Uterus (tissue), 4 donors: ENCODE measurements at places on chromosomes 4 and X. TPM values are rescaled to one million over a fixed set of nuclear protein-coding genes. Genes with fewer than 3 reads are reported as not detected.

DNA sequence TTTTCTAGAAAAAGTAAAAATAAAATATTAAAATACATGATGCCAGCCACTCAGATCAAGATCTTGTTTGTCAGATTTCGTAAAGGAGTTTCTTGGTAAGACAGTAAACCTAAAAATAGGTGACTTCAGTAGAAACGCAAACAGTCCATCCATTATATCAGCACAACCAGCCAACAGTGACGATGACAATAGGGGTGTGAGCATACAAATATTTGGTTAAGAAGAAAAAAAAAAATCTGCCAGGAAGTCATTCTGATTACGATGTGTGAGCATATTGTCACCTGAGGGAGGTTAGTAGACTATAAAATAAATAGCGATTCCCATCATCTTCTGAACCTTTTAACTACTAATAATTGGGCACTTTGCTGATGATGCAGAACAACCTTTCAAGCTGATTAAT lies 37.6 kb downstream of the SLC7A11 start:
- no peaks in the 10 kb centered on the region for H3K4me1 ChIP-seq
- DNase-seq: no peak
- no peak overlapping the region for H3K4me3 ChIP-seq

DNA sequence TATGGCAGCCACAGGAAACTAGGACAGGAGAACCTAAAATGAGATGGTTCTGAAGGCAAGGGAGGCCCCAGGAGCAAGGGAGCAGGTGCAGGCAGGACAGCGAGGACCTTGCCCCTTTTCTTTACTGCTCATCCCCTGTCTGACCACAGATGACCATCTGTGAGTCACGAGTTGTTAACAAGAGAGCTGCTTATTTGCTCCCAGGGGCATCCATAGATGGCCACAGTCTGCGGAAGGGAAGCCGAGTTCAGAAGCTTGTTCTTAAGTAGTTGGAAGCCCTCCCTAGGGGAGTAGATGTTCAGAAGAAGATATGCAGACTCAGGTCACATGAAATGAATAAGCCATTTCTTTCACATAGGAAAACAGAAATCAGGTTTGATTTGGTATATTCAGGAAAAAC lies 69.4 kb downstream of the EVC2 start:
- H3K4me3 ChIP-seq: no peak overlapping the region
- no peak overlapping the region for H3K27ac ChIP-seq
- H3K27me3 ChIP-seq: no peaks in the 10 kb centered on the region
- no peaks in the 10 kb centered on the region for H3K36me3 ChIP-seq
- no peaks in the 10 kb centered on the region for H3K4me1 ChIP-seq

XAGE1A gene
- total RNA-seq: not detected

- H3K27me3 ChIP-seq: no peaks in the 10 kb centered on the region
- H3K27ac ChIP-seq: peak overlapping the region; percentile 14
- no peak overlapping the region for H3K4me3 ChIP-seq
- peak; percentile 55 for DNase-seq
Observed at GRCh38 chrX:63657821-63658220, 127.2 kb downstream of the ARHGEF9 start.

DNA sequence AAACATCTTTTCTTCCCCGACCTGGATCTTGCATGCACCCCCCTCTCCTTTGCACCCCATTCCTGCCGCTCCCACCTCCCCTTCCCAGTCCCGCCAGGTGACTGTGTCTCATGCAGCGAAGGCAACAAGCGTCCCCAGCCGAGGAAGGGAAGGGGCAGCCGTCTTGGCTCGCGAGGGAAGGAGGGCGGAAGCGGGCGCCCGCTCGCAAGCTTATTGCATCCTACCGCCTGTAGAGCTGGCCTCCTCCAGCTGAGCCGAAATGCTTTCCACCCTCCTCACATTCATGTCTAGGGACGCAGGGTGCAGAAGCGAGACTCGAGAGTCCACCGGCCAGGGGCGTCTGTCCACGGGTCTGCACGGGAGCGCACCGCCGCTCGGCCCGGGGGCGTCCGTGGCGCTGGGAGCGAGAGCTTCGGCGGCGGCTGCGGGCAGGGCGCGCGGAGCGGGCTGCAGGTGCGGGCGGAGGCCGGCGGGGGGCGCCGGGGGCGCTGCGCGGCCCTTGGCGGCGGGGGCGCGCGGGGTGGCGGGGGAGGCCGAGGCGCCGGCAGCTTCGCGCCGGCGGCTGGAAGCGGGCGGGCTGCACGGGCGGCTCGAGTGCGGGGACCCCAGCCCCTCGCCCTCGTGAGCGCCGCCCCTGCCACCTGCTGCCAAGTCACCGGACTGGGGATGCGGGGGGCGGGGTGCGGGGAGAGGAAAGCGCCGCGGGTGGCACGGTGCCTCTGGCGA lies at the start of gene KCNIP4:
TSS of gene KCNIP4 (minus strand) at position 426 of the 726 bp plus-strand sequence.
- H3K4me3 ChIP-seq: peak within 1 kb of the TSS; percentile 61
- peak; percentile 18 for DNase-seq
- no peaks in the 10 kb centered on the region for H3K36me3 ChIP-seq
- no peaks in the 10 kb centered on the region for H3K27me3 ChIP-seq

PPP1R3F gene
- total RNA-seq: 7.4 TPM

- H3K4me1 ChIP-seq: peaks cover 4% of the 10 kb centered on the region
- no peaks in the 10 kb centered on the region for H3K27me3 ChIP-seq
- no peak for DNase-seq
- no peak overlapping the region for H3K27ac ChIP-seq
- no peaks in the 10 kb centered on the region for H3K36me3 ChIP-seq
Observed at GRCh38 chr4:158912390-158912789, 143.6 kb downstream of the FNIP2 start.

SMAD1 gene
- 29.1 TPM for total RNA-seq

GRCh38 chr4:181478656-181479055 lies 764.5 kb upstream of the TENM3 start:
- no peak overlapping the region for H3K27ac ChIP-seq
- no peak overlapping the region for H3K4me3 ChIP-seq
- H3K27me3 ChIP-seq: no peaks in the 10 kb centered on the region
- DNase-seq: no peak
- H3K36me3 ChIP-seq: no peaks in the 10 kb centered on the region
- H3K4me1 ChIP-seq: no peaks in the 10 kb centered on the region

- H3K36me3 ChIP-seq: no peaks in the 10 kb centered on the region
- H3K27ac ChIP-seq: peak overlapping the region; percentile 50
- H3K27me3 ChIP-seq: no peaks in the 10 kb centered on the region
- peak overlapping the region; percentile 33 for H3K4me3 ChIP-seq
- H3K4me1 ChIP-seq: no peaks in the 10 kb centered on the region
- peak; percentile 48 for DNase-seq
Observed at GRCh38 chrX:33725535-33726210, 406.4 kb downstream of the FAM47A start.

IDH3G gene
- 75.1 TPM for total RNA-seq

DNA sequence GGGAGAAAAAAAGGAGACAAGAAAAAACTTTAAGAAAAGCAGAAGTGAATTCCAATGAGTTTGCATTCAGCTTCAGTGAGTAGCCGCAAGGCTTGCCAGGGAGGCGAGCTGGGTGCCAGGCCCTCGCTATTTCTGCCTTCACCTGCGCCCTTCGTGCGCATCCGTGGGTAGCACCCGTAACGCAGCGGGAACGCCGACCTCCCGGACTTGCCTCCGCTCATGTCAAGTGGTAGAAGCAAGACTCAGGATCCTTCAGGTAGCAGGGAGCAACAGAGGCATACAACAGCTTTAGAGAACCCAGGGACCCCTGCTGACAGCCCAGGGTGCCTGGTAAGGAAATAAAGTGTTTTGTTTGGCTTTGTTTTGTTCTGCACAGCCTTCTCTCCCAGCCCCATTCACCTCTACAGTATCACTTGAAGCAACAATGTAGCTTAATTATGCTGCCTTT lies 140.0 kb upstream of the BCOR start:
- no peak for DNase-seq
- no peak overlapping the region for H3K4me3 ChIP-seq
- no peak overlapping the region for H3K27ac ChIP-seq
- H3K27me3 ChIP-seq: no peaks in the 10 kb centered on the region
- H3K36me3 ChIP-seq: no peaks in the 10 kb centered on the region
- no peaks in the 10 kb centered on the region for H3K4me1 ChIP-seq

DNASE1L1 gene
- total RNA-seq: 10.2 TPM

CXCR3 gene
- total RNA-seq: 0.28 TPM

SPANXB1 gene
- not detected for total RNA-seq

GRCh38 chrX:146433771-146434170 lies 375.8 kb upstream of the CXorf51B start:
- H3K36me3 ChIP-seq: no peaks in the 10 kb centered on the region
- no peaks in the 10 kb centered on the region for H3K4me1 ChIP-seq
- no peak overlapping the region for H3K4me3 ChIP-seq
- H3K27ac ChIP-seq: no peak overlapping the region
- no peak for DNase-seq

LIMCH1 gene
- total RNA-seq: 12.9 TPM

DNA sequence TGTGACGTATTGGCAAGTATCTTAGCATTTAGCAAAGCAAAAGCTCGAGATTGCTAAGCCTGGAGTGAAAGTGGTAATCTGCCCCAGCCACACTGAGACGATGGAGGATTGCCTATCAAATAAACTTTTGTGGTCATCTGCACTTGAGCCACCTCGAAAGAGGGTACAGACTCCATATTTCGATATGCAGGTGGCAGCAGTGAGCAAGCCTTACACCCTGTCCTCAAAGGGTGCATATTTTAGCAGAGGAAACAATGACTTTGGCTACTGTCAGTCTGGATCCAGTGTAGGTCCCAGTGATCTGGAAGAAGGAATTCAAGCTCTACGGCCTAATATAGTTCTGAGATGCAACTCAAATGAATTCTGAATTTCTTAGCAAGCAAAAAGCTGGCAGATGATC lies 153.9 kb downstream of the ATG4A start:
- H3K27me3 ChIP-seq: no peaks in the 10 kb centered on the region
- H3K36me3 ChIP-seq: no peaks in the 10 kb centered on the region
- H3K27ac ChIP-seq: no peak overlapping the region
- no peak overlapping the region for H3K4me3 ChIP-seq
- no peaks in the 10 kb centered on the region for H3K4me1 ChIP-seq
- peak; percentile 15 for DNase-seq

GPC3 gene
- total RNA-seq: 36.5 TPM

DNA sequence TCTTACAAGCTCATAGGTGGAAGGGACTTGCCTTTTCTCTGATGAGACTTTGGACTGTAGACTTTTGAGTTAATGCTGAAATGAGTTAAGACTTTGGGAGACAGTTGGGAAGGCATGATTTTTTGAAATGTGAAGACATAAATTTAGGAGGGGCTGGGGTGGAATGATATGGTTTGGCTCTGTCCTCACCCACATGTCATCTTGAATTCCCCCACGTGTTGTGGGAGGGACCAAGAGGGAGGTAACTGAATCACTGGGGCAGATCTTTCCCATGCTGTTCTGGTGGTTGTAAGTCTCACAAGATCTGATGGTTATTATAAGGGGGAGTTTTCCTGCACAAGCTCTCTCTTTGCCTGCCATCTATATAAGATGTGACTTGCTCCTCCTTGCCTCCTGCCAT lies 777.9 kb downstream of the CENPC start:
- no peak overlapping the region for H3K27ac ChIP-seq
- no peak overlapping the region for H3K4me3 ChIP-seq
- DNase-seq: no peak
- H3K36me3 ChIP-seq: no peaks in the 10 kb centered on the region
- no peaks in the 10 kb centered on the region for H3K4me1 ChIP-seq

DNA sequence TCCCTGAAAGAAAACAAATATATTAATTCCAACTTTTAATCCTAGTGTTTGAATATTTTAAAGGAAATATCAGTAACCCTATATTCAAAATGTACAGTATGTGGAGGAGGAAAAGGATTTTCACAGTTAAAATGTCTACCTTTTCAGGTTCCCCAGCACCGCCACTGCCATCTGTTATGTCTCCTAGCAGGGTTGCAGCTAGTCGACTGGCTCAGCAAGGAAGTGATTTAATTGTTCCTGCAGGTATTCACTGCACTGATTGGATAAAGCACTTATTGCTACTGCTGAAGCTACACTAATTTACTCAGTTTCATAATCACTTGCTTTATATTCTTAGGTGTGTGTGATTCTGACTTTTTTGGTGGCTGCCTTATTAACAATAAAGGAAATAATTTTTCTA lies 65.5 kb upstream of the FHDC1 start:
- no peak overlapping the region for H3K27ac ChIP-seq
- H3K27me3 ChIP-seq: no peaks in the 10 kb centered on the region
- no peaks in the 10 kb centered on the region for H3K36me3 ChIP-seq
- DNase-seq: no peak
- no peaks in the 10 kb centered on the region for H3K4me1 ChIP-seq

- no peak overlapping the region for H3K4me3 ChIP-seq
- no peak for DNase-seq
- no peaks in the 10 kb centered on the region for H3K27me3 ChIP-seq
- H3K27ac ChIP-seq: no peak overlapping the region
- no peaks in the 10 kb centered on the region for H3K36me3 ChIP-seq
Observed at GRCh38 chrX:152861116-152861515, 30.3 kb downstream of the NSDHL start.

KDR gene
- total RNA-seq: 101 TPM

GRCh38 chr4:166197166-166197565 lies 324.1 kb downstream of the TLL1 start:
- no peaks in the 10 kb centered on the region for H3K4me1 ChIP-seq
- no peak overlapping the region for H3K4me3 ChIP-seq
- no peaks in the 10 kb centered on the region for H3K27me3 ChIP-seq
- H3K27ac ChIP-seq: no peak overlapping the region
- H3K36me3 ChIP-seq: no peaks in the 10 kb centered on the region

MFAP3L gene
- total RNA-seq: 38.4 TPM

KCNIP4 gene
- 1.3 TPM for total RNA-seq

GRCh38 chrX:41664375-41664901 lies 24.3 kb upstream of the GPR34 start:
- no peak overlapping the region for H3K27ac ChIP-seq
- no peak overlapping the region for H3K4me3 ChIP-seq
- H3K4me1 ChIP-seq: no peaks in the 10 kb centered on the region
- no peaks in the 10 kb centered on the region for H3K36me3 ChIP-seq

GRCh38 chrX:104324461-104325212 lies 69.9 kb upstream of the ESX1 start:
- DNase-seq: no peak
- H3K4me3 ChIP-seq: no peak overlapping the region
- no peaks in the 10 kb centered on the region for H3K36me3 ChIP-seq
- no peaks in the 10 kb centered on the region for H3K27me3 ChIP-seq
- H3K4me1 ChIP-seq: no peaks in the 10 kb centered on the region

- H3K27me3 ChIP-seq: no peaks in the 10 kb centered on the region
- no peak overlapping the region for H3K4me3 ChIP-seq
- H3K4me1 ChIP-seq: no peaks in the 10 kb centered on the region
- H3K27ac ChIP-seq: no peak overlapping the region
Observed at GRCh38 chrX:129965166-129965565, 17.3 kb upstream of the BCORL1 start.

FGFBP1 gene
- not detected for total RNA-seq

DNA sequence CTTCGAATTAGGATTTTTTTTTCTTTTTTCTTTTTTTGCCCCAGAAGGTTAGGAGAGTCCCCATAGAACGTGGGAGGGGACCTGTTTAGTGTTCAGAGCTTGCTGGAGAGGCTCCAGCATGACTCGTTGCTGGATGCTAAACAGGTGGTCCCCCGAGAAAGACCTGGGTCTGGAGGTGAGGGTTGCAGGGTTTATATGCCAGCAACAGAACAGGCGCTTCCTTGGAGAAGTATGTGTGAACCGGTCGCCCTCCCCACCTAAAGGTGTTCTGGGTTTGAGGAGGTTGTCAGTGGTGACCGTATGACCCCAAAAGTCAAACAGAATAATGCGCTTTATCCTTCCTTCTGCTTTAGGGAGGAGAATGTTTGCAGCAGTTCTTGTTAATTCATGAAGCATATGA lies 52.1 kb upstream of the SHOX start:
- no peak for DNase-seq
- no peaks in the 10 kb centered on the region for H3K36me3 ChIP-seq
- H3K4me1 ChIP-seq: no peaks in the 10 kb centered on the region
- no peak overlapping the region for H3K4me3 ChIP-seq
- H3K27me3 ChIP-seq: no peaks in the 10 kb centered on the region
- no peak overlapping the region for H3K27ac ChIP-seq

- H3K27me3 ChIP-seq: peaks cover 8% of the 10 kb centered on the region
- no peak overlapping the region for H3K27ac ChIP-seq
- DNase-seq: no peak
- H3K4me1 ChIP-seq: no peaks in the 10 kb centered on the region
- H3K4me3 ChIP-seq: no peak overlapping the region
Observed at GRCh38 chrX:133836561-133836960, 148.8 kb downstream of the GPC3 start.
